Psoas muscle (tissue), 8 donors: ENCODE measurements at places on chromosomes 4 and X.

DNA sequence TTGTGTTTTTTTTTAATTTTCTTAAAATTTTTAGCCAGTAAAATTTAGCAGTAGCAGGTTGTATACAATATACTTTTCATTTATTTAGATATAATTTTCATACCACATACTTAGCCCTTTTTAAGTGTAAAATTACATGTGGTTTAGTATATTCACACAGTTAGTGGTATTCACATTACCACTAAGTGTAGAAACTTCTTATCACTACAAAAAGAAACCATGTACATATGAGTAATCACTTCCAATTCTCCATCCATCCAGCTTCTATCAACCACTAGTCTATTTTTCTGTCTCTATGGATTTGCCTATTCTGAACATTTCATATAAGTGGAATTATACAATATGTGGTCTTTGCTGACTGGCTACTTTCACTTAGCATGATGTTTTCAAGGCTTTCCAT lies 109.0 kb downstream of the ZC4H2 start:
- DNase-seq = no peak

- no peak for DNase-seq
Measured at GRCh38 chr4:77797239-77797638, 21.9 kb downstream of the CNOT6L start.

DNA sequence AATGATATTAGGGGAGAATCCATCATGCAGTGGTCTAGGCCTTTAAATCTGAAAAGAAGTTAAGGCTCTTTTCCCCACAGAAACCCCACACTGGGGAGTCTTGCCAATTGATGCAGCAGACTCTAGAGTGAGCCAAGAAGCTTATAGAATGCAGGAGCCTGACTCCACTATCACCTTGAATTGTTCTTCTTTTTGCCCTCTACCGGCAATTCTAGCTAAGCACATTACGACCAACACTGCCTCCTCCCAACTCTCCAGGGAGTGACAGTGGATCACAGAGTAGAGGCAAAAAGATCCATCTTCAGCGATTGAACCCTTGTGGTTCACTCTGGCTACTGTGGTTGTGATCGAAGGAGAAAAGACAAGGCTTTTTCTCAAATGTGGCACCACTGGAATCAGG lies 331.5 kb downstream of the NKX6-1 start:
- no peak for DNase-seq

DNA sequence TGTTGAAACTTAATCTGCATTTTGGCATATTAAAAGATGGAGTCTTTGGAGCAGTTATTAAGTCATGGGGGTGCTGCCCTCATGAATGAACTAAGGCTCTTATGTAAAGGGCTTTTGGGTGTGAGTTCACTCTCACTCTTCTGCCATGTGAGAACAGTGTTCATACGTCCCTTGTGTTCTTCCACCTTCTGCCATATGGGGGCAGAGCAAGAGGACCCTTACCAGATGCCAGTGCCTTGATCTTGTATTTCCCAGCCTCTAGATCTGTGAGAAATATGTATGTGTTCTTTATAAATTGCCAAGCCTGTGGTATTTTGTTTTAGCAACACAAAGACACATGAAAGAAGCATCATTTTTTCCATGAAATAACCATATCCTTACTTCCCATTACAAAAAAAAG lies 213.9 kb downstream of the SPOCK3 start:
- no peak for DNase-seq

DNA sequence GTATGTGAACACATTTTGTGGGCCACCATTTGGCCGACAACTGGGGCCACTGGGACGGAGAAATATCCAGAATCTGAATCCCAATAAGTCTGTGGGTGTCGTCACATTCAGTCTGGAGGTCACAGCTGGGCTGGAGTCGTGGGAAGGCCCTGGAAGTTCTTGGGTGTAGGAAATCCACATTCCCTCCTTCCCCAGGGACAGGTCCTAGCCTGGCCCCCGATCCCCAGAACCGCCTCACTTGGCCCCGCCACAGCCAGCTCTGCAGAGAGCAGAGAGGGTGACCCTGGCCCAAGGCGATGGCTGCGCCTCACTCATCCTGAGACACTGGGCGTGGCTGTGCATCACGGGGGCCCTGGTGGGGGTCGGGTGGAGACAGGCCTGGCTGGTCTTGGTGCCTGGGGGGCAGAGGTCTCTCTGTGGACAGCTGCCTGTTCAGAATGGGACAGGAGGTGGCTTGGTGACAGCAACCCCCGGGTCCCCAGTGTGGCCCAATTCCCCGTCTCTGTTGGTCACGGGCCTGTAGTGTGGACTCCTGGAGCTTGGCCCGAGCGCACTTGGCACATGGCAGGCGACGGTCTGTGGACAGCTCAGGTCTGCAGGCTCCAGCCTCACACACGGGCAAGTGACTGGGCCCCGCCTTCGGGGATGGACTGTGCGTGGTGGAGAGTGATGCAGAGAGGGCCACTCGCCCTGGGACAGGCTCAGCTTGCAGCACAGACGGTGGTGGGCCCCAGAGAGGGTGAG lies 16.4 kb downstream of the DOK7 start:
- DNase-seq = no peak

- DNase-seq = no peak
Measured at GRCh38 chr4:99887837-99888236, 6.4 kb downstream of the LAMTOR3 start.

- DNase-seq = no peak
Measured at GRCh38 chr4:182507805-182508204, 264.6 kb downstream of the TENM3 start.
